Heart right ventricle (tissue), 16 donors: ENCODE measurements at places on chromosomes 13 and 19. TPM values are rescaled to one million over a fixed set of nuclear protein-coding genes. Genes with fewer than 3 reads are reported as not detected.

SMAD9 gene
- 3.3 TPM for total RNA-seq

TJP3 gene
- total RNA-seq = not detected

ZNF844 gene
- total RNA-seq = 13.3 TPM

GPR12 gene
- 0.06 TPM for total RNA-seq

CDX2 gene
- not detected for total RNA-seq

LSR gene
- total RNA-seq = 4.4 TPM

TGFBR3L gene
- total RNA-seq = 3.5 TPM

BORA gene
- total RNA-seq = 0.85 TPM

ATP4B gene
- not detected for total RNA-seq

NAPSA gene
- total RNA-seq = not detected

SLC25A41 gene
- total RNA-seq = not detected

MATK gene
- 0.30 TPM for total RNA-seq

LHB gene
- total RNA-seq = not detected

ZNF320 gene
- 7.0 TPM for total RNA-seq

ZNF296 gene
- total RNA-seq = not detected

KANK3 gene
- 11.5 TPM for total RNA-seq

C13orf42 gene
- total RNA-seq = not detected

METTL21C gene
- not detected for total RNA-seq

SIGLEC8 gene
- total RNA-seq = 0.95 TPM

CEACAM1 gene
- 1.5 TPM for total RNA-seq

VSTM1 gene
- total RNA-seq = not detected

LILRB2 gene
- total RNA-seq = 2.1 TPM

ZNF841 gene
- total RNA-seq = 8.5 TPM

MISP gene
- total RNA-seq = not detected

ZNF681 gene
- 0.46 TPM for total RNA-seq

KLK2 gene
- not detected for total RNA-seq
